Mesendoderm (in vitro differentiated cells): ENCODE measurements at places on chromosomes 5 and 9.
A peak's percentile ranks its signal among the peaks of the same experiment; 100 is the strongest.

DNA sequence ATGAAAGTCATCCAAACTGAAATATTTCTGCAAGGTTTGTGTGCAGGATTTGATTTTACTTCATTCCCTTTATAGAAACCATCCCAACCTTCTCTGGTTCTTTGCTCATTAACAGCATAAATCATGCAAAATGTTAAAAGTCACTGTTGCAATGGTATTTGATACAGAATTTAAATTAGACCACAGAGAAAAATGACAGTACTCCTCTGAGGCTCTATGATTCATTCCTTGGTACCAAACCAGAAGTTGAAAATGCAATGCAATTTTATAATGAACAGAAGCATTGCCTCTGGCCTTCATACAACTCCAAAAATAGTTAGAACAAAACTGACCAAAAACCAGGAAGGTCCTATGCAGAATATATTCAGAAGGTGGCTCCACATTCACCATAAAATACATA, 607.1 kb downstream of the TLE1 start:
- no peak for DNase-seq

DNA sequence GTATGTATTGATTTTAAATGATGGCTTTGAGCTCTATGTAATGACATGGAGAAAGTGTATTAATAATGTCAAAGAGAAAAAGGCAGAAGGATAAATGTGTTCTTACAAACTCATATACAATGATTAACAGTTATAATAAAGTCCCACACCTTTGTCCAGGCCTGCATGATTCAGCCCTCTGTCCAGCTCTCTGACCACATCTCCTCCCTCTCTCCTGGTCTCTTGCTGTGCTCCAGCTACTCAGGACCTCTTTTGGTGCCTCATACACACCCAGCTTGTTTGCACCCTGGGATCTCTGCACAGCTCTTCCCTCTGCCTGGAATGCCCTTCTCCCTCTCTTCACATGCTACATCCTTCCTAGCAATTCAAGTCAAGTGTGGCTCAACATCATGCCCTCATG, 37.5 kb upstream of the DMRT1 start:
- DNase-seq = no peak

DNA sequence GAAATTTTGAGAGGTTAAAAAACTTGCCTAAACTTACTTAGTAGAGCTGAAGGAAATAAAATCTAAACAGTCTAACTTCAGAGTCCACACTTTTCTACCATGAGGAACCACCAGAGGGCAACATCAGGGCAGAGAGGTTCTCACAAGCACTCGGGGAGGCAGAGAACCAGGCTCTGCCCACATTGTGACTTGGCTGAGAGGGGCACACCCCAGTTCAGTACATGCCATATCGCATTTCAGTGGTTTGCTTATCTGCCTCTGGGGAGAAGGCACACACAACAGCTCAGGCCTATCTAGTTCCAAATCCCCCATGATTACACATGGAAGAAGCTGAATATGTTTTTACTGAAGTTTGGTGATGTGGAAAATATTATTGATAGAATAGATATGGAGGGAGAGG, 49.2 kb downstream of the EQTN start:
- peak; percentile 64 for DNase-seq

DNA sequence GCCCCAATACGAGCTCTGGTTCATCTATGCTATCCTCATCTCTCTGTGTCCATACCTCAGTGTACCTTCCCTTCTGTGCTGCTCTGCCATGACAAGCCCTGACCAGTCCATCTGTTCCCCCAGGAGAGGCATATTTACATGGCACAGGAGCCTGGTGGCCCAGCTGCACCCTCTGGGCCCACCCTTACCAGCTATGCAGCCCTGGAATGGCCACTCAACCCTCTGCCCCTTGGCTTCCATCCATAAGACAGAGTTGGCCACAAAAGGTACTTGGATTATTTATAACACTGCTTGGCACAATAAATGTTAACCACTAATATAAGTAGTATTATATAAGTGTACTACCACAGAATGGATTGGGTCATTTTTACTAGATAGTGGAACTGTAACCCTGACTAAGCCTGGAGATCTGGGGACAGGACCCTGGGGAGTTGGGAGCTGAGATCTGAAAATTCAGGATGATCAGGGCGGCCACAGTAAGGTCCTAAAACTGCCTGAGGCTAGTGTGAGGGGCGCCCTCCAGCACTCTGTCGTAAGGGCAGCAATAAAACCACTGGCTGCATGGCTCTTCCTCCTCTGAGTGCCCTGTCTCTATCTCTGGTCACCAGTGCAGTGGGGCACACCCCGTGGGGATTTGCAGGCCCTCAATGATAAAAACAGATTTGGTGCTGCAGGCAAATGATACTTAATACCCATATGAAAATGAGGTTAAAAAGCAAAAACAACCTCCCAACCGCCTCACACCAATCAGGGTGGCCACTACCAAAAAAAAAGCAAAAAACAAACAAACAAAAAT, 65.8 kb downstream of the SEMA4D start:
- no peak for DNase-seq

DNA sequence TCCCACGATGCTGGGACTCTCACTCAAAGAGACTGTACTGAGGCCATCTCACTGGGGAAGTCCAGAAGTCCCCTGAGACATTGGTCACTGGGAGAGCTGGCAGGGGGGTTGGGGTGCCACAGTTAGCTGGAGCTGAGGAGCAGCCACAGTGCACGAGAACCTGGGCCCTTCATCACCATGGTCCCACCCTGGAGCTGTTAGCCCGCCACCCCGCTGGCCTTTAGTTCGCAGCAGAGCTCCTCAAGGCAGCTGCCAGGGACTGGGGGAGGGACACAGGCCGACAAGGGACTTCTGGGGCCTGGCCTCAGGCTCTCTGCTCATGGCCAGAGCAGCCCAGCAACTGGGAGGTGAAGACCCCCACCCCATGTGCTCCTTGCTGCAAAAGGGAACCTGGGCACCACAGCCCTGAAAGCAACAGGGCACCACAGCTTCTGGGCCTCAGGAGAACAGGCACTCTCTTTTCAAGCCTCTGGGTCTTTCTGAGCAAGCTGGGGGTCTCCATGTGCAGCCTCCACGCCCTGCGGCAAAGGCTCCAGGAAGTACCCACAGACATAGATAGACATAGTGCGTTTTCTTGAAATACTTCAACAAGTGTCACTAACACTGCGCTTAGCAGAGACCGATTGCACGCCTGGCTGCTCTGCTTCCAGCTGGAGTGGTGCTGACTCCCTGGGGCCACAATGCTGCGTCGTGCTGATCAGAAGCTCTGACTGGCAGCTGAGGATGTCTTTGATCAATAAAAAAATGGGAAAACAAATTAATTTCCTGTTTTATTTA, 46.0 kb downstream of the VAV2 start:
- DNase-seq = no peak

- no peak for DNase-seq
Measured at GRCh38 chr9:91103931-91104330, 257.8 kb downstream of the AUH start.

DNA sequence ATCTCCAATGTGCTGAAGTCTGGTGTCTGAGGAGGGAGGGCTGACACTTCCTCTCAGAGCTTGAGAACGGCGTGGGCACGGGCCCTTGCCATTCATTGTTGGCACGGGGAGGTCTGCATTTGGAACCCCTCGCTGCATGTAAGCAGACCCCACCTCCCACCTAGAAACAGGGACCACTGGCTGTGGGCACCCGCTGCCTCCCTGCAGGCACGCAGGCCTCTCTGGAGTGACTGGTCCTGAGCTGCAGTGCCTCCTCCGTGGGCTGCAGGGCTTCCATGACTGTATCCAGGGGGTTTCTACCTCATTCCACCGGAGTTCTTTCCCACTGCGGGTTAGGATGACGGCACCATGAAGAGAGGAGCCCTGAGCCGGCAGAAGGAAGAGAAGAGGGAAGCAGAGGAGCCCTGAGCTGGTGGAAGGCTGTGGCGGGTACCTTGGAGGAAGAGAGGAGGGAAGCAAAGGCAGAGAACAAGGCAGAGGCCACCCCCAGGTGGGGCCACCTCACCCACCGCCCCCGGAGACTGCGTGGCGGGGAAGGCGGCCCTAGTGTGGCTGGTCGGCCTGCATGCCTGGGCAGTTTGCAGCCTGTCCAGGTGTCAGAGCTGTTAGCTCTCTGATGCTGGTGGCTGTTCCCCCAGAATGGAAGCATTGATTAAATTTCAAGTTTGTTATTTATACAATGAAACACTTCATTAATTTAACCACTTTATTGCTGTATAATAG, 74.9 kb upstream of the CACNA1B start:
- DNase-seq = no peak

- DNase-seq = peak; percentile 97
Measured at GRCh38 chr5:177494346-177495195, 2.8 kb downstream of the PDLIM7 start.

GRCh38 chr9:135099574-135099973, 12.1 kb downstream of the OLFM1 start:
- no peak for DNase-seq

GRCh38 chr9:75152416-75152815, 64.1 kb downstream of the OSTF1 start:
- no peak for DNase-seq

- no peak for DNase-seq
Measured at GRCh38 chr5:54547711-54548250, 30.2 kb downstream of the SNX18 start.

GRCh38 chr9:113475992-113476391, 12.5 kb downstream of the RGS3 start:
- no peak for DNase-seq

GRCh38 chr9:114290561-114290986, 32.3 kb upstream of the ORM1 start:
- DNase-seq = no peak

GRCh38 chr9:98120476-98120875, 1.5 kb upstream of the TRIM14 start:
- no peak for DNase-seq

DNA sequence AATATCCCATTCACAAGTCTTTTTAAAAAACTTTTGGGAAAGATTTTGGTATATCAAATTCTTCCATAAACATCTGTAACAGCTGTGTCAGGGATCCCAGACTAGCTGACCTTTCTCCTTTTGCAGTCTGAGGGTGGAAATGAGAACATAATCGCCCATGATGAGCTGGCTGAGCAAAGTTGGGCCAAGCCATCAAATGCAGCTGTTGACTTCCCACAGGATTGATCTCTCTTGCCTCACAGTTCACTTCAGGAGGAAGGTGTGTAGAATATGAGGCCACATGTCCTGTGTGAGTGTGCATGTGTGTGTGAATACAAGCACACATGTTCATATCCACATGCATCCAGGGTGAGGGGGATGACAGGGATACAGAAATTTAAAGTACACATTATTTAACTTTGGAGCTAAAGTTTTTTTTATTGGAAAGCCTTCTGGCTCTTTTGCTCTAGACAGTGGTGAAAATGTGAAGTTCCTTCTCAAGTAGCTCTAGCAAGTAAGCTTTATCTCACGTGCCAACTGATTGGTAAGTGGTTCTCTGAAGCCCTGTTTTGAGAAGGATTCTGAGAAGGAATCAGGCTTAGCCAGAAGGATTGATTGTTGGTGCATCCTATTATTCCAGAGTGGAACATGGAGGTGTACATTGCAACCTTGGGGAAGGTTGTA, 468.8 kb upstream of the DMAC1 start:
- DNase-seq = no peak

GRCh38 chr5:140041492-140042392, 1.4 kb downstream of the NRG2 start:
- DNase-seq = peak; percentile 25

DNA sequence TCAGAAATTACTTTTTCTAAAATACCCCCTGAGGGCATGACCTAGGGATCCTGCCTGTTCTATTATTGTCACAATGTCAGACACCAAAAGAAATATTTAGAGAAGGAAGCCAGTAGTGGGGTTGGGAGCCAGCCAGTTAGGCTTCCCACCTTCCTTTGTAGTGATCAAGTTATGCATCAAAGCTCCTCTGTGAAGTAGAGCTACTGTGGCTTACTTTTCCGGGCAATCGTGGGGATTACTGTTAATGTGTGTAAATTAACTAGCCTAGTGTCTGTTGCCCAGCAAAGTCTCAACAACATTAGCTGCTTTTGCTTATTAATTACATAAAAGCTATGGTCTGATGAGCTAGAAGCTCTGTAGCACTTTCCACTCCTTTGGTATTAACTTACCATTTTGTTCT, 109.0 kb upstream of the PCAT7 start:
- no peak for DNase-seq

GRCh38 chr9:95482621-95483020, 34.1 kb downstream of the PTCH1 start:
- no peak for DNase-seq

GRCh38 chr9:23812673-23813072, 13.4 kb downstream of the ELAVL2 start:
- no peak for DNase-seq

DNA sequence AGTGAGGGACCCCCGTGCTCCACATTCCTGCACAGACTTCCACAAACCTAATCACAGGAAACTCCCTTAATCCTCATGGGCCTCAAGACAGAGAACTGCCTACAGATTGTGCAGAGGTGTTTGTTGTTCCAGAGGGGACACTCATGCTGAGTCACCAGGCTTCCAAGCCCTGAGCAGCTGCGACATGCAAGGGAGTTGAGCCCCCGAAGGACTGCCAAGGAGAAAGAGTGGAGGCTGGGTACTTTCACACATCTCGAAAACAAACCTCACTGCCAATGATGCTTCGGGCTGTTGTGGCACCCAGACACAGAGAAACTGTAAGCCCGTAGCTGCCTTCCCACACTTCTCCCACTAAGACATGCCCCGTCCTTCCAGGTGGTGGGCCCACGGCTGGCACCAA, 480.8 kb downstream of the CDH12 start:
- DNase-seq = peak; percentile 26

GRCh38 chr9:127897193-127897692, 2.2 kb downstream of the ST6GALNAC6 start:
- peak; percentile 87 for DNase-seq

GRCh38 chr5:89346573-89346972, 463.6 kb upstream of the MEF2C start:
- no peak for DNase-seq

DNA sequence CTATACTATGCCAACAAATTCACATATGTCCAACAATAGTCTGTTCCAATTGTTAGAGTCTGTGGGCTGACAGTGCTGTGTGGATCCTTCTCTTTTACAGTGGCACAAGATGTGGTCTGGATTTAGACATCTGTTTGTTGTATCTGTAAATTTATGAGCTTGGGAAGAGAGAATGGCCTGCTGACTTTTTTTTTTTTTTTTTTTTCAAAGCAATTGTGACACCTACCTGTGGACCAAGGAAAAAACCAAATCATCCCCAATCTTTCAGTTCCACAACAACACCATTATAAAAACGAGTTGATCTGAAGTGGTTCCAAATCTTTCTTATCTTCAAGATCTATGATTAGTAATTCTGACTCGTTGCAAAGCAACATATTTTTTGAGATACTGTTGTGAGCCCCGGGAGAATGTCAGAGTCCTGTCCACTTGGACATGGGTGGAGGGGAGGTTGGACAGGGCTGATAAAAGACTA, 4.9 kb downstream of the IRX2 start:
- no peak for DNase-seq
